Right hindlimb (tissue), 1 donor: ENCODE measurements at places on chromosomes 7 and 10.

DNA sequence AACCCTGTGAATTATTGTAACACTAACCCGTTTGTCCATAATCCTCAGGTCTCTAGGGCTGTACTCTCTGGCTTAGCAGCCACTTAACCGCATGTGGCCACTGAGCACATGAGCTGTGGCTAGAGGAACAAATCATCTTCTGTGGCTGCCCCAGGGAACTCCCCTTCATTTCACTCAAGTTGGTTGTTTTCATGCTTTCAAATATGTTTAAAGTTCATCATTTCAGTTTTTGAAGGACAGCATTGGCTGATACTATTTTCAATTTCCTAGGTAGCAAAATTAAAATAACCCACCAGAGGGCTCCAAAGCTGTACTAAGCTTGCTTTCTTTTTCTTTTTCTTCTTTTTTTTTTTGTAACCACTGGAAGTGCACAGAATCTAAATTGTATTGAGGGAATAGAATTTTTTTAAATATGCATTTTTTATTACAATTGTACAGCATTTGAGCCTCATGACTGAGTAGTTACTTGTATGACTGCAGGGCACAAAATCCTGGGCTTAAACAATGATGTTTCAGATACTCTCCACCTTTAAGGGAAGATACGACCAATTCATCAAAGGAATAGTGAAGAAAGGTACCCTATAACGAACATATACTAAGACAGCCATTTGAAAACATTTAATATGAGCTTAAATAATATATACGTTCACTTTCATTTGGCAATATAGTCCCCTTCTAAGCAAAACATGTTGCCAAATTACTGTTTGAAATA is 38.6 kb downstream of the MRC1 start:
- no peak for DNase-seq

DNA sequence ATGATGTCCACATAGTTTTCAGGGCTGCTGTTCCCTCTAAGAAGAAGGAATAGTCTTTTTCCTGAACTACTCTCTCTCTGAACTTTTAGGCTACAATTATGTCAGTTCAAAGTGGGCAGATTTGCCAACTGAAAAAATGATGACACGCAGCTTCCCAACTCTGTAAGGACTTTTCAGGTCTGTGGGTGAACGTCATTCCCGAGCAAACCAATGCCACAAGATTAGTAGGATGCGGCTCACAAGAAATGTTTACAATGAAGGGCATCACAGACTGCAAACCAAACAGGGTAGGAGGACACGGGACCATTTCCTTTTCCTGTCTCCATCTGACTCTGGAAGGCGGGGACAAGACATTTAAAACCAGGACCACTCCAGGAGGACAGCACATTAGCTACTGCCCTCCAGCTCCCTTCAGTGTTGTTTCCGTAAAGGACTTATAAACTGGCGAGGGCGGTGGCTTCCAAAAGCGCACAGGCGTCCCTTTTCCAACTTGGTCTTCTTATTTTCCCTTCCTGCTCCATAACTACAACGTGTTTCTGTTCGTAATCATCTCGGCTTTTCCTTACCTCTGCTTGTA is 539 bp upstream of the MKLN1 start:
- no peak for DNase-seq

GRCh38 chr7:14321947-14322346 is 332.5 kb upstream of the ETV1 start:
- DNase-seq: no peak

DNA sequence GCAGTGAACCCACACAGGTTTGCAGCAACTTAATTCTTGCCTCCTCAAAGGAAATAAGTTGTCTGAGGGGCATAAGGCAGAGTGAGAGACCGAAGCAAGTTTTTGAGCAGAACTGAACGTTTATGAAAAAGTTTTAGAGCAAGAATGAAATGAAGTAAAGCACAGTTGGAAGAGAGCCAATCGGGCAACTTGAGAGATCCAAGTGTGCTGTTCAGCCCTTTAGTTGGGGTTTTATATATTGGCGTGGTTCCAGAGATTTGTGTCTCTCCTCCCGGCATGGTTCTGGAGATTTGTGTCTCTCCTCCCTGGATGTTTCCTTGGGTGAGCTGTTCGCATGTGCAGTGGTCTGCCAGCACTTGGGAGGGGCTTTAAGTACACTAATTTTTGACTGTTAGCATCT is 141.4 kb upstream of the DGKB start:
- DNase-seq: no peak

- peak; percentile 21 for DNase-seq
These were observed 8.4 kb downstream of the AQP1 start for GRCh38 chr7:30920021-30920583.

GRCh38 chr7:98286701-98287485 is 5.4 kb downstream of the BRI3 start:
- DNase-seq: no peak

DNA sequence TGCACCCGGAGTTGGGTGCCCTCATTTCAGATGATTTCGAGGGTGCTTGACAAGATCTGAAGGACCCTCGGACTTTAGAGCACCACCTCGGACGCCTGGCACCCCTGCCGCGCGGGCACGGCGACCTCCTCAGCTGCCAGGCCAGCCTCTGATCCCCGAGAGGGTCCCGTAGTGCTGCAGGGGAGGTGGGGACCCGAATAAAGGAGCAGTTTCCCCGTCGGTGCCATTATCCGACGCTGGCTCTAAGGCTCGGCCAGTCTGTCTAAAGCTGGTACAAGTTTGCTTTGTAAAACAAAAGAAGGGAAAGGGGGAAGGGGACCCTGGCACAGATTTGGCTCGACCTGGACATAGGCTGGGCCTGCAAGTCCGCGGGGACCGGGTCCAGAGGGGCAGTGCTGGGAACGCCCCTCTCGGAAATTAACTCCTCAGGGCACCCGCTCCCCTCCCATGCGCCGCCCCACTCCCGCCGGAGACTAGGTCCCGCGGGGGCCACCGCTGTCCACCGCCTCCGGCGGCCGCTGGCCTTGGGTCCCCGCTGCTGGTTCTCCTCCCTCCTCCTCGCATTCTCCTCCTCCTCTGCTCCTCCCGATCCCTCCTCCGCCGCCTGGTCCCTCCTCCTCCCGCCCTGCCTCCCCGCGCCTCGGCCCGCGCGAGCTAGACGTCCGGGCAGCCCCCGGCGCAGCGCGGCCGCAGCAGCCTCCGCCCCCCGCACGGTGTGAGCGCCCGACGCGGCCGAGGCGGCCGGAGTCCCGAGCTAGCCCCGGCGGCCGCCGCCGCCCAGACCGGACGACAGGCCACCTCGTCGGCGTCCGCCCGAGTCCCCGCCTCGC is at the start of gene EGFR:
Gene EGFR (plus strand): TSS at position 657 of the 830 bp plus-strand sequence. CDS start 261 bp downstream, outside the sequence.
- DNase-seq: peak; percentile 91

GRCh38 chr7:75771224-75771623 is 787 bp downstream of the CCL26 start:
- DNase-seq: no peak

GRCh38 chr10:114685456-114685855 is 27.4 kb upstream of the ABLIM1 start:
- no peak for DNase-seq

DNA sequence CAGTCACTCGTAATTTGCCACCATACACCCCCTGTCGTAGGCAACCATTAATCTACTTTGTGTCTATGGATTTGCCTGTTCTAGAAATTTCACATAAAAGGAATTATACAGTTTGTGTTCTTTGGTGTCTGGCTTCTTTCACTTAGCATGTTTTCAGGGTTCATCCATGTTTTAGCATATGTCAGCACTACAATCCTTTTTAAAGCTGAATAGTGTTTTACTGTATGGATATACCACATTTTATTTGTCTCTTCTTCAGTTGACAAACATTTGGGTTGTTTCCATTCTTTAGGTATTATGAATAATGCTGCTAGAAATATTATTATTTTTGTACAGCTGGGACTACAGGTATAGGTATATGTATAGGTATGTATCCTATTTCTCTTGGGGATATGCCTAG is 17.4 kb upstream of the SVIL start:
- no peak for DNase-seq

- no peak for DNase-seq
These were observed 503.4 kb downstream of the PLXNA4 start for GRCh38 chr7:132072873-132073272.

DNA sequence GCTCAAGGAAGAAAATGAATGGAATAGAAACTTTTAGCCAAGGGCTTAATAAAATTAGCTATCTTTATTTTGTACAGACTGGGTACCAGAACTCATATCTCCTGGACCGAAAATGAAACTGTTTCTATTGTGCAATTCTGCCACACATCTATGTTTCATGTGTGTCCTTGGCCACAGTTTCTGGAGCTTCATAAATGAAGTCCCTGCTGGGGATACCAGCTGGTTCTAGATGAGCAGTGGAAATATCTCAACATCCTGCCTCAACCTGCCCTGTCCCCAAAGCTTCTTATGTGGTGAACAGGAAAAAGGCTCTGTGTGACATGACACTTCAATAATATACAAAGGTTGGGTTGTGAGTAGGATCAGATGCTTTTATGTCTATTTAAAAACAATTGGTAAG is 310.1 kb upstream of the SORCS1 start:
- DNase-seq: no peak

- no peak for DNase-seq
These were observed 66.6 kb downstream of the PLXNA4 start for GRCh38 chr7:132509643-132510042.

- no peak for DNase-seq
These were observed 30.5 kb downstream of the SHTN1 start for GRCh38 chr10:116974456-116975005.

DNA sequence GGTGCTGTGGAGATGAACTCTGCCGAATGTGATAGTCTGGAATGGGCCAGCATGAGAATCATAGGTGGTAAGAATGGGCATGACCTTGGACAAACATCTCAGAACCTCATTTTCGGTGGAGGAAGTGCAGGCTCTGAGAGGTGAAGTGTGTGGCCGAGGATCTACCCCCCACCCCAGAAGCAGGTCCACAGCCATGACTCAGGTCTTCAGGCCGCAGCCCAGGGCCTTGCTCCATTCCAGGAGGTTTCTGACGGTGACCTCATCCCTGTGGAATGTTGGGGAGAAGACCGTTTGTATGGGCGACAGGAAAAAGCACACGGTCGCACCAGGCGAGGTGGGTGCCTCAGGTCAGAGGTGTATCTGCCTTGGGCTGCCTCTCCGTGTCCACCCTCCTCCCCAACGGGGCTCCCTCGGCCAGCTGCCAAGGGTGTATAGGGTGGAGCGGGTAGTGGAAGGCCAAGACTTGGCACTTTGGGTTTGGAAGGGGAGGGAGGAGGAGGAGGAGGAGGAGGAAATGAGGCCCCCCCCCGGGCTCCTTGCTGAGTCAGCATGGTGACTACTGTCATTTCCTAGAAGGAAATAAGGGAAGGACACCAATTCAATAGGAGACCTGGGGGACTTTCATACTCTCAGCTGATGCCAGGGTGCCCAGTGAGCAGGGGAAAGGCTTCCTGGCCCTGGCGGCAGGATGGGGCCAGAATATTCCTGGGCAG is 168.0 kb upstream of the RHEB start:
- DNase-seq: no peak

- no peak for DNase-seq
These were observed 57.8 kb upstream of the TNRC18 start for GRCh38 chr7:5481241-5482019.

GRCh38 chr10:6833458-6834011 is 253.5 kb upstream of the PRKCQ start:
- DNase-seq: no peak

- no peak for DNase-seq
These were observed 285.7 kb downstream of the RPS24 start for GRCh38 chr10:78319371-78319770.

GRCh38 chr10:123890756-123891143 is 857 bp downstream of the CPXM2 start:
- peak; percentile 38 for DNase-seq

DNA sequence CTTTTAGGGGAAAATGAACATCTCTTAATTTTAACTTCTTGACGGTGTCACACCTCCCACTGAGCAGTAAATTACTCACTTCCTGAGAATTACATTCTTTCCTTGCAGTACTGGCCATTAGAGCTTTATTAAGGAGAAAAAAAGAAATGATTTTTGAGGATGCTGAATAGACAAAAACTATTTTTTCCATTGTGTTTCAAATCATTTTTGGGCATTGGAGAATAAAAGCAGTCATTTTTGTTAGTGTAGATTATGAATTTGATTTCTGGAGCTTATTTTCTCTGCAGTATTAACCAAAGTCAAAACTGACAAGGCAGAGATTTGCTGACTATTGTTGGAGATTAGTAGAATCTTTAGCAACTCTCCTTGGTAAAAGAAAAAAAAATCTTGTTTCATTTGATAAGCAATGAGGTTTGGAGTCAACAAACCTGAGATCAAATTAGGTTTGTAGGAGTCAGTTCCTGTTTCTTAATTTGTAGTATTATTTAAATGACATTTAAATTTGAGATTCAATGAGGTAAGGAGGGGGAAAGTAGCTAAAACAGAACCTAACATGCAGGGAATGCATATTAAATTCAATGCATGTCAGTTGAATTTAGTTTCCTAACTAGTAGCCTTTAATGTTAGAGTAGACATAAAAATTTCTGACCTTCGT is 70.6 kb downstream of the AP3M1 start:
- no peak for DNase-seq

GRCh38 chr10:43026039-43026973 is 50.6 kb upstream of the RET start:
- DNase-seq: no peak

- DNase-seq: peak; percentile 49
These were observed 1.0 kb downstream of the SEPHS1 start for GRCh38 chr10:13347043-13347499.

DNA sequence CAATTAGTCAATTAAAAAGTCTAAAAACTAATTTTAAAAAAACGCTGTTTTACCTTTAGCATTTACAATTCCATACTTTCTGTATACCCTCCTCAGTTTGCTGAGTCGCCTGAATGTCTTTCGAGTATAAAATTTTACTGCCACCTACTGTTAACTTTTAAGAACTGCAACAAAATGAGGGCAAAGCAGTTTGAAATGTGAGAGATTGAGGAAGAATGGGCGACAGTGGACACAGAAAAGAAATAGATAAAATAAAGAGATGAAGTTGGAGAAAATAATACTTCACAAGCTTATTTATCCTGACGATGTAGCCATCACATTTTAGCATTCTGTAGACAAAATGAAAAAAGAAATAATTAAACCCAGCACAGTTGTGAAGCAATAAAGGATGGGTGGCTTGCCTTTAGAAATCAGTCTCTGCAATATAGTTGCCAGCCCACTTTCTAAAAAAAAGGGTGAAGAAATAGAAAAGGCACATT is 110.8 kb upstream of the PTN start:
- DNase-seq: no peak

DNA sequence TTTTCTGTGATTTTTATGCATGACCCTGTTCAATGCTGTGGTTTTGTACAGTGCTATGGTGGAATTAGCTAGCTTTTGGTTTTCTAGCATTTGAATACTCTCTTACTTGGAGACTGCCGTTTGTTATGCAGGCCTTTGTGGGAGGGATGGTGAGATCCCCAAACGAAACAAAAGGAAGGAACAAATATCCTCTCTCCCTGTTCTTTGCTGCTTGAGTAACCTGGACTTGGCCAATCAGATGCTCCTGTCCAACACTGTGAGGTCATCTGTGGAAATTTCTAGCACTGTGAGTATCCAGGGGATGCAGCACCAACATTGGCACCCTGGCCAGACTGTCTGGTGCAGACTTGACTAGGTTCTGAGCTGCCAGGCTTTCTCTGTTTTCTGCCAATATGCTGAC is 314.4 kb downstream of the ANKRD30A start:
- DNase-seq: no peak
